ENCODE measurements at places on chromosomes 2 and 18.

DNA sequence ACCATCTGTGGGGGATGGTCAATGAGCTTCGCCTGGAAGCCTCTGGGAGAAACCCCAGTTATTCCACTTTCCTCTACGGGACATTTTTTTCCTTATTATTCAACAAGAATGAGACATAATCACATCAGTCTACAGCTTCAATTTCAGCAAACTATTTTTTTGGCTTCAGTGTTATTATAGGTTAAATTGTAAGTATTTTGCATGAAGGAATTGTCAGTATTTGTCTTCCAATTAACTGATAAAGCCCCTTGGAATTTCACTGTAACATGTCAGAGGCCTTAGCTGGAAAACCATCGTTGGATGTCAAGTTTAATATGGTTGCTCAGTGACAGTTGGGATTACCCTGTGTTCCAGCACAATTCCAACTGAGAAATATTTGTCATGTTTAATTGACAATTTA is 480.9 kb upstream of the CHST9 start:
- no peak for DNase-seq

DNA sequence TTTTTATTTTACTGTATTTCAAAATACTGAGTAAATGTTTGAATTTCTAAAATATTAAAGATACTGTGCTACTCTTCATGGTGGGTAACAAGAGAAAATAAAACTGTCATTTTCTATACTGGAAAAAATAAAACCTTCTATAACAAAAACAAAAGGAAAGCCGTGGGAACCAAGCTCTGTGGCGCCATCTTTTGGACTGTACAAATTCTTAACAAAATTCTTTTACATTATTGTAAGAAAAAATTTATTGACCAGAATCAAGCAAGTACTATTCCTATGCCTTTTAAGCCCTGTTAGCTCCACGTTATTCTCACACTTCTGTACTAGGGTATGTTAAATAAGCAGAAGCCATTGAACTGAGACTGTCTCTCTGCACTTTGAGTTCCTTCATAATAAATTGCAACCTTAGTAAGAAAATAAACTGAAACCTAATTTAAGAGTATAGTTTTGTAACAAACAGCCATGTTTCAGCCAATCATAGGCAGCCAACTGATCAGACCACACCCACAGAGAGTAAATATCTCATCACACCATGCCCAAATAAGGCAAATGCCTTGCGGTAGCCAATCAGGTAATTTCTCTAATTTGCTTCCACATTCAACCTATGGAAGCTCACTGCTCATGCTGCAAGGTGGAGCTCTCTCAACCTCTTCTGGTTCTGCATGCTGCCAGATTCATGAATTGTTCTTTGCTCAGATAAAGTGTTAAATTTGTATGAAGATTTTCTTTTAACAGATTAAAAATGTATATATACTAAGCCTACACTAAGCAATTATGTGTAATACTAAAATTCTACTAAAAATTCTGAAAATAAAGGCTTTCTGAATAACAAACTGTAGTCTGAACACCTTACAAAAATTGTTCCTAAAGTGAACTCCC is 42.2 kb downstream of the HIBCH start:
- DNase-seq, result no peak

DNA sequence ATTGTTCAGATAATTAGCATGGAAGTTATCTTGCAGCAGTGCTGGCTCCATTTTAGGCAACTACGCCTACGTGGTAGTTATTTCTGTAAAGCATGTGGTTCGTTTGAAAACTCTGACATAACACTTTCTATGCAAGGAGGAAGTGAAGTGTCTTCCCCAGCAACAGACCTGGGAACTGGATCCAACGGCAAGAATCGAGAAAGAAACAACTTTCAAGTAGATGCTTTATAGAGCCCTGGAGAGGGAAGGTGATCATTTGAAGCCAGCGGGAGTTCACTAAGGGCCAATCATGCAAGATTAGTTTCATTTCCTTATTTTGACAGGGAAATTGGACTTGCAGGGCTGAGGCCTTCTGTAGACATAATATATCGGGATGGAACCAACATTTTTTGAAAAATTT is 218.3 kb downstream of the ACKR3 start:
- no peak for DNase-seq

DNA sequence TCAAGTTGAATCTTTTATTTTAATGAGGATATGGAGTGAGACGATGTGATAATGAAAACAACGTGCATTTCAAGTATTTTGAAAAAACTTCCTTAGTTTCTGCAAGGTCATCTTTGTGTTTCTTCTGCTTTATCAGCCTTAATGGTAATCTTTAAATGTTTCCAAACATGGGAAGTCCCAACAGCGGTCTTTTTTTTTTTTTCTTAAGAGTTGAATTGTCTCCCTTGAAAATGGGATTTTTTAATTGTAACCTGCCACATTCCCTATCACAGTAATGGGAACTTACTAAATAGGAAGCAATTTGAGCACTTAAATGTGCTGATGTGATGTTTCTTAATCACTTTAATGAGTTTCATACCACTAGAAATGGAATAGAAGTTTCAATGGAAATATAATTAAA is 45.8 kb downstream of the ATIC start:
- no peak for DNase-seq

DNA sequence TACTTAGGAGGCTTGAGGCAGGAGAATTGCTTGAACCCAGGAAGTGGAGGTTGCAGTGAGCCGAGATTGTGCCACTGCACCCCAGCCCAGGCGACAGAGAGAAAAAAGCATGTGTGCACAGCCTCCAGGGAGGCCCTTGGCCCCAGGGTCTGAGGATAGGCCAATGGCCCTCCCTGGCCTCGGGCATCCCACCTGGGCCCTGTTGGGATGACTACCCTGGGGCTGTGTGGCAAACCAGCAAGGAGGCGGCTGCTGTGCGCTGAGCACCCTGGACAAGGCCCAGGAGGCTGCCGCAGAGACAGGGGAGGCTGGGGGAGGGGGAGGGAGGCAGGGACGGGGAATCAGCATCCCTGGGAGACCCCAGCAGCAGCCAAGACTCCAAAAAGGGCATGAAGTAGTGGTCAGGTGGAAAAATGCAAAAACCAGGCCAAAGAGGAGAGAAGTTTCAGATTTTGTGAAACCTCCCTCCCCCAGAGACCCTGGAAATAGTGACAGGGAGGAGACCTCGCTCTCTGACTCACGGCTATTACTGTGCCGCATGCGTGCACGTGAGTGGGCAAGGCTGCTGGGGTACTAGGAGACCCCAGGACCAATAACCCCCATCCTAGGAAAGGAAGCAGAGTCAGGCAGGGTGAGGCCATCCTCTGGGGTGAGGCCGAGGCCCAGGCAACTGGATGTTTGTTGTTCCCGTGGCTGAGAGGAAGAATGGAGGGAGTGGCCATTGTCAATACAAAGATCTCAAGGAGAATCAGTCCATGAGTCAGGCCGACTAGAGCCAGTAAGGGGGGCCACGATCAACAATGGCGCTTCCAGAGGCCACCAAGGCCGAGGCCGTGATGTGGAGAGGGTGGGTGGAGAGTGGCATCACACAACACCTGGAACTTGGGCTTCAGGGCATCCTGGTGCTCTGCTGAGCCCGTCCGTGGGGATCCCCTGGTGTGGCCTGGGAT is 16.0 kb upstream of the B3GNT7 start:
- DNase-seq, result no peak

GRCh38 chr18:49767111-49768050 is 46.0 kb downstream of the ACAA2 start:
- no peak for DNase-seq

GRCh38 chr2:9382604-9383235 is 40.6 kb downstream of the ITGB1BP1 start:
- no peak for DNase-seq

- no peak for DNase-seq
Observed at GRCh38 chr18:39721712-39722111, 2156.1 kb upstream of the CELF4 start.

DNA sequence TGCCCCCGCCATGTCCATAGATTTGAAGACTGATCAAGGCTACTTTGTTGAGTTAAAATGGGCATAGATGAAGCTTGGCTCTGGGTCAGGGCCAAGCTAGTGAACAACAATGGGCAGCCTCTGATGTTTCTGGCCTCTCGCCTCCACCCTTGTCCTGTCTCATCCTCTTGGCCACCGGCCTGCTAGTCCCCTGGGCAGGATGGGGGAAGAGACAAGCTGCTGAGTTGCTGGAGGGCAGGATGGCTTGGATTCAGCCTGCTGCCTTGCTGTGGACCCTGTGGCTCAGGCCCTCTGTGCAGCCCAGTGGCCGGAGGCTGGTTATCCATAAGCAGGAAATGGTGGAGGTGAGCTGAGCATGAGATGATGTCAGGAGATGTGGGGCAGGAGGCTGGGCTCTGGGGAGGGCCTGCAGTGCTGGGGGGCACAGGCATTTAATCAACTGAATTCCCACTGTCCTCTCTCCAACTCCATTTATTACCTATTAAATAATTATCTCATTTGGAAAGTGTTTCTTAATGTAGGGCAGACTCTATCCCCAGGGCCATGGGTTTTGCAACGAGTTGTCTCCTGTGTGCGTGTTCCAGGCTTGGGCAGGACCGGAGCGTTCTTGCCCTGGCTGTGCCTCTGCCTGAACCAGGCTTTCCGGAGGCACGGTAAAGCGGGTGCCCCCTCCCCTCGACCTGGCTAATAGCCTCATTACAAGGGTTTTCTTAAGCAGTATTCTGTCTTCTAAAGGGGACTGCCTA is 122.9 kb downstream of the GLI2 start:
- no peak for DNase-seq

GRCh38 chr2:131056932-131057287 is 36.4 kb downstream of the FAM168B start:
- DNase-seq, result no peak

- no peak for DNase-seq
Observed at GRCh38 chr2:231535961-231536360, 5.7 kb upstream of the NMUR1 start.

DNA sequence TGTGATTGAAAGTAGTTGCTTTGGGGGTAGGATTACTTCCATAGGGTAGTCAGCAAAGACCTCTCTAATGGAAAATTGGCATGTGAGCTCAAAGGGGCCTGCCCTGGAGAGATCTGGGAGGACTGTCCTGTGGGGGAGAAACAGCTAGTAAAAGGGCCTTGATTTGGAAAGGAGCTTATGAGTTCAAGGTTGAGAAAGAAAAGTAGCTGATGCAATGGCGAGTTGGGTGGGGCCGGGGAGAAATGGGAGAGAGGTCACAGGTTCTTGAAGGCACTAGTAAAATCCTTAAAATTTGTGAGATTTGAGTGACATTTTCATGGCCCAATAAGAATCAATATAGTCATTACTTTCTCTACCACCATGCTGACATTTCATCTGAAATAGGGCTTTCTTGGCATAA is 82.0 kb upstream of the CCDC195 start:
- DNase-seq, result no peak

DNA sequence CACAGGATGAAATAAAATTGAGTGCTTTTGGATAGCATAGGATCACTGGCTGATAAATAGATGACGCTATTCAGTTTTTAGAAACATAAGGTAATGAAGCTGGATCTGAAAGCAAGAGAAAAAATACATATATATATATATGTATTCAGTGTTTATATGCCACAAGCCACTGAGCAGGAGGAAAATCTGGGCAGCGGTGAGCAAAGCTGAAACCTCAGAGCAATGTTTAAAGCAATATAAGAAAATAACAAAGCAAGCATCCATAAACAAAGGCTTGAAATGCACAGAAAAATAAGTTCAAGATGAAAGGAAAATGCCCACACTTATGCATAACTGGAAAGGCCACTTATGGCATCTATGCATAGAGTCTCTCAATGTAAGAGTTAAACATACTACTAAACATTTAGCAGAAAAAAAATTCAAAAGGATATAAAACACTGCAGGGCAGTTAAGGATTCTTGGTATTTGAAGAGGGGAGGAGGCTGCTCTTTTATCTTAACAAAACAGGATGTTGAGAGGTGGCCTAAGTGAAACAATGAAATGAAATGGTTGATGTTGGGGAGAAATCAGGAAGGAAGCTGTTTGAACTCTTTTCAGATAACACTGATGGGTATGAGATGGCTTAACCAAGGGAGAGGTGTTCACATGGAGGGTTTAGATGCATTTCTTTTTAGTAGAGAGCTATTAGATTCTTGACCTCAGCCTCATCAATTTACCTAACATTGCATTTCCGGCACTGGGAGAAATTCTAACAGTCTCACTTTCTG is 129.1 kb downstream of the ARHGAP15 start:
- DNase-seq, result no peak

- no peak for DNase-seq
Observed at GRCh38 chr2:8568543-8569302, 113.1 kb upstream of the ID2 start.

All from NCI-H2107 (cell line).